ENCODE measurements at places on chromosomes 13 and 19. TPM values are rescaled to one million over a fixed set of nuclear protein-coding genes. Genes with fewer than 3 reads are reported as not detected.

Gene ELSPBP1
- total RNA-seq = not detected

Gene PLEKHF1
- total RNA-seq = 37.0 TPM

Gene S1PR5
- not detected for total RNA-seq

Gene HIPK4
- total RNA-seq = not detected

Gene ZNF90
- total RNA-seq = 4.6 TPM

Gene OR10H2
- total RNA-seq = not detected

Gene CGB3
- not detected for total RNA-seq

Gene ZNF497
- 1.1 TPM for total RNA-seq

Gene ZNF584
- total RNA-seq = 5.9 TPM
